ENCODE measurements at places on chromosomes 5 and 9. TPM values are rescaled to one million over a fixed set of nuclear protein-coding genes. Genes with fewer than 3 reads are reported as not detected.

Gene SPATA31C1
- not detected for total RNA-seq

Gene DUSP1
- 322 TPM for total RNA-seq

Gene C9orf153
- total RNA-seq: not detected

Gene ZNF366
- not detected for total RNA-seq

Gene NMUR2
- not detected for total RNA-seq

Gene CDX1
- total RNA-seq: 1.8 TPM

Gene GZMA
- total RNA-seq: not detected

Gene PCDHAC2
- total RNA-seq: not detected

Gene ZNF883
- not detected for total RNA-seq

Gene PELO
- 12.8 TPM for total RNA-seq

Gene OSMR
- 26.4 TPM for total RNA-seq

Measured in SJSA1 (cell line).